SHP77 treated with DMSO at 0.1 percent for 48 hours (cell line): ENCODE measurements at places on chromosomes 6 and 20.
A peak's percentile ranks its signal among the peaks of the same experiment; 100 is the strongest.

- no peak for DNase-seq
Measured at GRCh38 chr6:169121013-169121412, 132.6 kb downstream of the THBS2 start.

- no peak for DNase-seq
Measured at GRCh38 chr6:158223926-158224325, 55.8 kb downstream of the GTF2H5 start.

GRCh38 chr20:41221614-41222218 lies 84.4 kb downstream of the PLCG1 start:
- no peak for DNase-seq

DNA sequence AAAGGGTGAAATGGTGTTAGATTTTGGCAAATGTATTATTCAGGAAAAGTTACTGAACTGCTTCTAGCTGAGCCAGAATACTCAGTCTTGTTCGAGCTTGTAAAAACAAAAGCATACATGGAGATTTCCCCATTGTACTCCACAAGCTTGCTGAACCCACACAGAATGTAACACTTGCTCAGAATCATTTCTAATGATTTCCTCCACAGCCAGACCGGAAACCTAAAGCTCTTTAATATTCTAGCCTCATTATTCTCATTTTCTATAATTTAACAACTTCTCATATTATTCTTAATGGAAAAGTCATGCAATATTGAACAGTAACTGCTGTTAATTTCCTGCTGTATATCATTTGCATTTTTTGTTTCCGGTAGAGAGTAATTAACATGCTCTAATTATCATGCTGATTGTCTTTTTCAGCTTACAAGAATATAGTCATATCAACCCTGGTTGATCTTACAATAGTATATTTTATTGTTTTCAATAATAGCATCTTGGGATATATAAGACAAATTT lies 1387.5 kb upstream of the EYS start:
- DNase-seq = no peak

- DNase-seq = no peak
Measured at GRCh38 chr6:42368181-42368580, 83.5 kb downstream of the TRERF1 start.

- DNase-seq = no peak
Measured at GRCh38 chr6:157095084-157095483, 228.2 kb downstream of the TMEM242 start.

DNA sequence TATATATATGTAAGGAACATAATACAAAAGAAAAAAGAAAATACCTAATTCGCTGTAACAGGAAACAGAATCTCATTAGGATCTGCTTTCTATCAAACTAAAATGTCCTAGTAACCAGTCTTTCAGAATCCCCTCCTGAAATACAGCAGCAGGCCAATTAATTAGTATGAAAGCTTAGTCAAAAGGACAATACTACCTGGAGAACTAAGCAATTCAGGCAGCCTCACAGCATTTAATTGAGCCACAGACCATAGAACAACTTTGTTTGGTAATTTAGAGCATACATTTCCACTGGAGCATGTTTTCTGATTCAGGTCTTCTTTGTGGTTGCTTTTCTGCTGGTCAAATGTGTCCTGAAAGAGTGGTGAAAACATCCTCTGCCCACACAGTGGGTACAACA lies 516.0 kb downstream of the LMBRD1 start:
- no peak for DNase-seq

DNA sequence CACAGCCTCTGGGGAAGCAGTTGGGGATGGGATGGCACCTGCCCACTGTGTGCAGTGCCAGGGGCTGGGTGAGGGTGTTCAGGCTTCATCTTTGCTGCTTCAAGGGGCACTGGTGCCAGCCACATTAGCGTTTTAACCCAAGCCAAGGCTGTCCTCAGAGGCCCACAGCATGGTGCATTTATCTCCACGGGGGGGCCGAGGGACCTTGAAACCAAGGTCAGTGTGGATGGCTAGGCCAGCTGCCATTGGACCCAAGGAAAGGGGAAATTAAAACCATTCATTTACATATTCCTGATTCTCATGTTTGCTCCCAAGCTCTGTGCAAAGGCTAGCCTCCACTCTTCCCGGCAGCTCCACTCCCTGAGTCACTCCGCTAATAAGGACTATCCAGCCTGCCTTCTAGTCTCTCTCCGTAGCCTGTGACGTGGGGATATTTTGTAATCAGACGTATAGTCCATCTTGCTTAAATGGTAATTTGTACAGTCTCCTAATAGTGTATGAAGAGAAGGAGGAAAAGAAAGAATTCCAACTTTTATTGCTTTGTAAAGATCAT lies 197.1 kb downstream of the CDH4 start:
- DNase-seq = no peak

- DNase-seq = no peak
Measured at GRCh38 chr6:130882370-130882769, 55.2 kb downstream of the SMLR1 start.

GRCh38 chr6:137746264-137746663 lies 120.8 kb upstream of the TNFAIP3 start:
- no peak for DNase-seq

GRCh38 chr6:11458509-11458908 lies 79.0 kb upstream of the TMEM170B start:
- no peak for DNase-seq

GRCh38 chr20:62457098-62457497 lies 18.7 kb downstream of the GATA5 start:
- DNase-seq = no peak

GRCh38 chr6:105484238-105485161 lies 81.6 kb upstream of the PREP start:
- peak; percentile 16 for DNase-seq

DNA sequence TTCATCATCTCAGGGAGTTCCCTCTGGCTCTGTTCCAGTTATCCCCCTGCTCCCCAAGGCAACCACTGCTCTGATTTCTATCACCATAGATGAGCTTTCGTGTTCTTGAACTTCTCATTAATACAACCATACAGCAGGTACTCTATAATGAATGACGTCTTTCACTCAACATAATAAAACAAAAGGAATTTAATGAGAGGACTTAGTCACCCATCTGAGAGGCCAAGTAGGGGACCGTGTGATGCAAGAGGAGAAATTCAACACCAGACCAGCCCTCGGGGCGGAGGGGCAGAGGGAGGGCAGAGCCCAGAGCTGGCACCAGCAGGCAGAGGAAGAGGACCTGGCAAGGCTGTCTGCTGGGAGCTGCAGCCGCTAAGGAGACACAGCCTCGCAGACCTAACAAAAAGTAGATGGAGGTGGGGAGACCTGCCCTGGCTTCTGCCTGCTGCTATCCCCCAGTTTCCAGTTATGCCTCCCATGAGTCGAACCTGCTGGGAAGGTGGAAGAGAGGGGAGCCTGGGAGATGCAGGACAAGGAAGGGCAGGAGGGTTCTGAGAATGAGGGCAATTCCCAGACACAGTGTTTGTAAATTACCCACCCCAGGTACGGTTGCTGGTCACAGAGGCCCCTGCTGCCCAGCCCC lies 13.8 kb downstream of the CCN5 start:
- DNase-seq = no peak

DNA sequence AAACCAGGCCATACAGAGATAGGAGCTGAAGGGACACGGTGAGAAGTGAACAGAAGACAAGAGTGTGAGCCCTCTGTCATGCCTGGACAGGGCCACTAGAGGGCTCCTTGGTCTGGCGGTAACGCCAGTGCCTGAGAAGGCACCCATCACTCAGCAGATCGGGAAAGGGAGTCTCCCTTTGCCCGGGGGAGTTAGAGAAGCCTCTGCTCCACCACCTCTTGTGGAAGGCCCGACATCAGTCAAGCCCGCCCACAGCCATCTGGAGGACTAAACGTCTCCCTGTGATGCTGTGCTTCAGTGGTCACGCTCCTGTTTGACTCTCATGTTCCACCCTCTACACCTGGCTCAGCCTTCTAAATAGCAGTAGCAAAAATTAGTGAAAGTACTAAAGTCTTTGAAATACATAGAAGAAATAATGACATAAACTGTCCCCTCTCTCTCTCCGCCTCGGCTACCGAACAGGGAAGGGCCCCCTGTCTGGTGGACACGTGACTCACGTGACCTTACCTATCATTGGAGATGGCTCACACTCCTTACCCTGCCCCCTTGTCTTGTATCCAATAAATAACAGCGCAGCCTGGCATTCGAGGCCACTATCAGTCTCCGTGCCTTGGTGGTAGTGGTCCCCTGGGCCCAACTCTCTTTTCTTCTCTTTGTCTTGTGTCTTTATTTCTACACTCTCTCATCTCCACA lies 66.7 kb downstream of the RPP21 start:
- peak; percentile 9 for DNase-seq

- DNase-seq = no peak
Measured at GRCh38 chr6:132275066-132275970, 126.0 kb downstream of the MOXD1 start.

- no peak for DNase-seq
Measured at GRCh38 chr20:23361119-23361475, 885 bp upstream of the GZF1 start.
